ENCODE measurements at places on chromosomes 3 and 15.

DNA sequence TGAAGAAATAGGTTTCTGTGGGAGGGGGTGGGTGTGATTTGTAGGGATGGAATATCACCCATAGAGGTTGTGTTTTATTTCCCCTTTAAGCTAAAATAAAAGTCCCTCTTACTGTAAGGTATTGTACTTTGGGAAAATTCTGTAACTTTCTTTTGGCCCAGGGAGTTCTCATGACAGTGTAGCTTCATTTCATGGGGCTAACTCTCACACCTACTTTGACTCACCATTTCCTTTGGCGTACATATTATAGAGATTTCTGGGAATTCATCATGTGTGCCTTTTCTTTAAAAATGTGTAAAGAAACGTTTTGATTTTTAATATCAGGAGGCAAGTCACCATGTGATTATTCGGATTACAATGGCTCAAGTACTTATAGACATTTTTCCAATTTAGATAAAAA is 477.7 kb upstream of the CFAP20DC start:
- DNase-seq: no peak

DNA sequence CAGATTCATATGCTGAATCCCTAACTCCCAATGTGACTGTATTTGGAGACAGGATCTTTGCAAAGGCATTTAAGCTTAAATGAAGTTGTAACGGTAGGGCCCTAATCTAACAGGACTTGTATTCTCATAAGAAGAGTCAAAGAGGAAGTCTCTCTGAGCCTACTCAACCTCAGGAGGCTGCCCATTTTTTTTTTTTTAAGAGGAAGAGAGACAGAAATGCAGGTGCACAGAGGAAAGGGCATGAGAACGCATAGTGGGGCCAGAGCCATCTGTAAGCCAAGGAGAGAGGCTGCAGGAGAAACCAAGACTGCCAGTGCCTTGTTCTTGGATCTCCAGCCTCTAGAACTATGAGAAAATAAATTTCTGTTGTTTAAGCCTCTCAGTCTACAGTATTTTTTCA is 28.4 kb downstream of the ZNF860 start:
- no peak for DNase-seq

- DNase-seq: no peak
Observed at GRCh38 chr3:49535971-49536874, 18.1 kb upstream of the BSN start.

GRCh38 chr3:71955240-71956068 is 170.5 kb upstream of the PROK2 start:
- DNase-seq: peak; percentile 69

DNA sequence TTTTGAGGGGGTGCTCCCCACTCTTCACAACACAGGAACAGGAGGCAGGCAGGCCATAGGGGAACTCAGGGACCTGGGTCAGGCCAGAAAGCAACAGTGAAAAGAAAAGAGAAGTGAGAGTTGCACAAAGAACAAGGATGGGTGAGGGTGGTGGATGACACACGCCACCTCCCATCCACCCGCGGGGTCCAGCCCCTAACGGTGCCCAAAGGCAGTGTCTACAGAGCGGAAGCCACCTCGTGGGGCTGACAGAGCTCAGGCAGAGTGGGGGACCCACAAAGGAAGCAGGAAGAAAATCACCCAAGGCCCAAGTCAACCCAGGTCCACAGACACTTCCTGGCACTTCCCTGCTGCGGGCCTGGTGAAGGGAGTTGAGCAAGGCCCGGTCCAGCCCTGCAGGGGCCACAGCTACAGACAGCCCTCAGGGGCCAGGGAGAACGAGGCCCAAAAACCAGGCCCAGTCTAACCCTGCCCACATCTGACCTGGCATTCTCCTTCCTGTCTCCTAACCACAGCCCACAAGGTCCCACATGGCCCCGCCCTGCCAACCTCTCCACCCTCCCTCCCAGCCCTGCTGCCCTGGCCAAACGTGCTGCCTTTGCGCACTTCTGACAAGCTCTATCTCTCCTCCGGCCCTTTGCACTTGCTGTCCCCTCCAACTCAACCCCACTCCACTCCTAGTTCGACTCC is 5.9 kb downstream of the NUP210 start:
- no peak for DNase-seq

GRCh38 chr3:192253138-192253887 is 474.0 kb downstream of the FGF12 start:
- DNase-seq: no peak

GRCh38 chr15:73946795-73947370 is 20.6 kb downstream of the LOXL1 start:
- no peak for DNase-seq

- DNase-seq: no peak
Observed at GRCh38 chr3:12536423-12536822, 8.9 kb downstream of the MKRN2OS start.

- DNase-seq: peak; percentile 13
Observed at GRCh38 chr3:71380096-71380495, 203.4 kb downstream of the FOXP1 start.

- no peak for DNase-seq
Observed at GRCh38 chr15:51932161-51932560, 39.4 kb downstream of the LEO1 start.

- DNase-seq: peak; percentile 95
Observed at GRCh38 chr3:185341616-185342458, 21.1 kb upstream of the MAP3K13 start.

GRCh38 chr3:31934866-31935265 is 46.2 kb downstream of the OSBPL10 start:
- DNase-seq: no peak

DNA sequence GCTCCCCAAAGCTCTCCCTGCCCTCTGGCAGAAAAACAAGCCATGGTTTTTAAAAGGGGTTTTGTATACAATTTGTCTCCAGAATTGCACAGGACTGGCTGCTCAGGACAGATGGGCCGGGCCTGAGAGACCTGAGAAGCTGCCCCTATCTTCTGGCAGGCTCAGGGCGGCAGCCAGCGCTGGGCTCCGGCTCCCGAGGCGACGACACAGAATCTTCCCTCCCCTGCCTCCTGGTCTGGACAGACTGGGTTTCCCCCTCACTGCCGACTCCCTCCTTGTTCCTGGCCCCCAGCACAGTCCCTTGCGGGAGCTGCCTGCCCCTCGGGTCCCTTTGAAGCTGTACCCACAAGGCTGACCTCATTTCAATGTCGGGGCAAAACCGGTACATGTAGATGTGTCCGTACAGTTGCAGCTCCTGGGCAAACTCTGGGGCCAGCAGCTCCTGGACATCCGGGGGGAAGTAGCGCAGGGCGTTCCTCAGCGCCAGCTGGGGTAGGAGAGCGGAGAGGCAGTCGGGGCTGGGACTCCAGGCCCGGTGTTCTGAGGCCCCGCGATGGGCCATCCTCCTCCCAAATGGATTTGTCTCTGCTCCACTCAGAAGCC is 7.2 kb downstream of the UROC1 start:
- DNase-seq: no peak

DNA sequence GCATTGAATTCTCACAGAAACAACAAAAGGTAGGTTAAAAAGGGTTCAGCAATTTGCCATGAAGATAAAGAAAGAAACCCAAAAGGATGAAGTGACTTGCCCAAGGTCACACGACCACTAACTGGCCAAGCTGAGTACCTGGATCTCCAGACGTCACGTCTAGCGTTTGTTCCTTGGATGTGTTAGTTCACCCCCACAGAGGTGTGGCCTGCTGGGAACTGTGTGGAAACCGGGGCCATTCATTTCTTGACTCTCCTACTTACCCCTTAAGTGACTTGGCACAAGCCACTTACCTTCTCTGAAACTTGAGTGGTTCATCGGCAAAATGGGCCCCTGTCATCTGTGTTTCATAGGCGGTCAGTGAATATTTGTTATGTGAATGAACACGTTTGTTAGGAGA is 244.3 kb upstream of the SLCO3A1 start:
- no peak for DNase-seq

- peak; percentile 93 for DNase-seq
Observed at GRCh38 chr3:188348435-188349244, 194.7 kb downstream of the LPP start.

- peak; percentile 72 for DNase-seq
Observed at GRCh38 chr15:59587085-59587826, 24.3 kb upstream of the GCNT3 start.

GRCh38 chr15:60609721-60610320 is 130.9 kb upstream of the ICE2 start:
- DNase-seq: no peak

- no peak for DNase-seq
Observed at GRCh38 chr15:84819791-84820190, 2.6 kb downstream of the ALPK3 start.

DNA sequence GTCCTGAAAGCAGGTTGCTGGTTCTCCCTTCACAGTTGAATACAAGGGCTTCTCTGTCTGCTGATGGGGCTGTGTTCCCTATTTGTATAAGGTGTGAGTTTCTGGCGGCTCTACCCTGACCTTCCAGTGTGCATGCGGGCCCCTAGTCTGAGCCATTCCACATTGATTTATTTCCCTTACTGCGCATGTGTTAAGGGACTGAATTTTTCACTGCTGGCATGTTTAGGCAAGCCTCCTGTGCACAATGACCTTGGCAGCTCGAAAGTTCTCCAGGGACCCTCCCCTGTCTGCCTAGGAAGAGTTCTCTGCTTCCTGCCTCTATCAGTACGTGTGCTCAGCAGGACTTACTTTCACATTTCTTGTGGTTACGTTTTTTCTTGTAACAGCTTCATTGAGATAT is 11.4 kb downstream of the TRAK1 start:
- DNase-seq: no peak

DNA sequence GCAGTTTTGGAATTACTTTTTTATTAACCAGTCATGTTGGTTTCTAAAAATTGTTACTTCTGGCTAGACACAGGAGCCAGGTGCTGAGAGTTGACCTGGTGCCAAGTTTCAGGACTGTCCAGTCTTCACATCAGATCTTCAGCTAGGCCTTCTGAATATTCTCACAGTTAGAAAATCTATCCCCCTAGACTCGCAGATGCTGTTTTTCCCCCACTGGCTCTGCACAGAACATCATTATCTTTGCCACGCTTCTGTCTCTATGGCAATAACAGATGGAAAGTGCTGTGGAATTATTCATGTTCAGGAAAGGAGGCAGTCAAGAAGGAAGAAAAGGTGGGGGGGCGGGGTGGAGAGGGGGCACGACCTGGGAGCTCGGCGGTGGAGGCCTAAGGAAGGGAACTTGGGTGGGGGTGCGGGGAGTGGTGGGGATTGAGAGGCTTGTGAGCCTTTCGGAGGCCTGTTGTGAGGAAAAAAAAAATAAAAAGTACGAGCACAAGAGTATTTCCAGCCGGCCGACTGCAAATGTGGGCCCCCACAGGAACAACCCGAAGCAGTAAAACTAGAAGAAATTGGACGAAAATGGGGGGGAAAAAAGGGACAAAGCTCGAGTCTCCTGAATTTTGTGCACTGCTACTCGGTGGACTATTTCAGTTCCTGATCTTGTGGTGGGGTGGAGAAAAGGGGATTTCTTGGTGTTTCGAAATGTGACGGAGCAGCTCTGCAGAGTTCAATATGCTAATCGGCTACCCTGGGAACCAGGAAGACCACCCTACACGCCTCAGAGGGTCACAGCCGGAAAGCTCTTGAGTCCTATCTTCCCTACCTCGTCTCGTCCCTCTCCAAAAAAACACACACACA is 1.5 kb upstream of the SKIL start:
- peak; percentile 69 for DNase-seq

DNA sequence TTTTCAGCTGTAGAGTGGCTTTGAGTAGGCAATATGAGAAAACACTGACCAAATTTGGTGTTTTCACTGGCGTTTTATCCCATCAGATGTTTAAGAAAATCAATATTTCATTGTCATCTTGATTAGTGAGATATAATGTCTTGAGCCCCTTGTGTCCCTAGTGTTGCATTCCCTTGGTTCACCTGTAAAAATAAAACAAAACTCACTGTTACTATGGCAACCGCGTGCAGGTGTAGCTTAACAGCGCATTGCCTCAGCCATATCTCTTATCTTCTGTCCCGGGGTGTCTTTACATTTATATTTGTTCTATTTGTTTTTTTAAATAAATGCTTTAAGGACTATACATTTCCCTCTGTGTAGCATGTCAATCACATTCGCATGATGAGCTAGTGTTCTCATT is 551.6 kb downstream of the ZIC1 start:
- no peak for DNase-seq

DNA sequence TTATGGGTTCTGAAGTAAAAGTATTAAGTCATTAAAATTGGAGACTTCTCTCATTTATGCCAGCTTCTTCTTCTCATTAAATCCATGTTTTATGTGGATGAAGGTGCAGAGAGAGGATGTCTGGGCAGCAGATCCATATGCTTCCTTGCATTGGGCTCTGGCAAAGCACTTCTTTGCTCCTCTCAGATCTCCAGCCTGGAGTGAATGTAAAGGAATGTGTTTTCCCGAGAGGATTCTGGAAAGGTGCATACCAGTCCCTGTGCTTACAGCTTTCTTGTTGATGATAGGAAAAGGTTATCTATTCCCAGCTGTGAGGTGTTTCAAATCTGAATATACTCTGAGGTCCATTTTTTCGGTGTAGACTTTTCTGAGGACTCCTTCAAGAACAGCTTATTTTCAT is 79.9 kb upstream of the PEX5L start:
- no peak for DNase-seq

- no peak for DNase-seq
Observed at GRCh38 chr3:144831955-144832716, 860.5 kb downstream of the DIPK2A start.

DNA sequence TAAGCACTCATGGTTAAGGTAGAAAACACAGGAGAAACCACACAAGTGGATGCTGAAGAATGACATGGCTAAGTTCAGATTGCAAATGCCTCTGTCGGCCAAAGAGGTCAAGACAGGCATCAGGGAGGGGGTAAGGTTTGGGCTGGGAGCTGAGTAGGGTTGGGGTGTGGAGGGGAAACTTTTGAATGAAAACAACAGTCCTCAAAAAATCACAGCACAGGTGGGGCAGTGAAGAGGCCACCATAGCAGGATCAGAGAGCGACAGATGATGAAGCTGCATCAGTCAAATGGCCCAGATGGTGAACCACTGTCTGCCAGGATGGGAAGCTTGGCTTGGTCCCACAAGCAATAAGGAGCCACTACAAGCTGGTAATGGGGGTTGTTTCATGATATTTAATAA is 74.9 kb downstream of the ADCY5 start:
- DNase-seq: no peak

GRCh38 chr3:24956613-24957012 is 462.0 kb upstream of the THRB start:
- no peak for DNase-seq

GRCh38 chr15:69863446-69863845 is 234.3 kb downstream of the TLE3 start:
- peak; percentile 81 for DNase-seq

GRCh38 chr15:89654847-89655805 is at the start of gene KIF7:
Gene KIF7 (minus strand): TSS chr15:89655467. CDS start chr15:89652930, 2,537 bp downstream.
- DNase-seq: peak; percentile 16

- no peak for DNase-seq
Observed at GRCh38 chr3:33768578-33769330, 29.7 kb upstream of the PDCD6IP start.

DNA sequence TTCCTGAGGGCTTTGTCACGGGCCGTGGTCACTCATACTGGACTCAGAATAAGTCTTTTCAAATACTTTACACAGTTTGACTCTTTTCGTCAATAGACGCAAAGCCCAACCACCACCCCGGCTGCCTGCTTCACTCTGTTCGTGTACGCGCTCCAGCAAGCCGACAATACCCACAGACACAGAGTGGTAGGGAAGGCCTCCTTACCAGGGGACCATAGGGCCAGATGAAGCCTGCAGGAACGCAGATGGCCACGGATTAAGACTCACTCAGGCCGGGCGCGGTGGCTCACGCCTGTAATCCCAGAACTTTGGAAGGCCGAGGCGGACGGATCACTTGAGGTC is 29.7 kb downstream of the EFCAB12 start:
- peak; percentile 26 for DNase-seq

GRCh38 chr3:169811631-169812331 is 889 bp upstream of the LRRIQ4 start:
- peak; percentile 38 for DNase-seq

GRCh38 chr3:182115328-182116015 is 403.7 kb downstream of the SOX2 start:
- no peak for DNase-seq
